ENCODE measurements at places on chromosomes 6 and 20.

GRCh38 chr20:62666736-62667529 lies 24.6 kb downstream of the SLCO4A1 start:
- no peak for DNase-seq

GRCh38 chr6:128455959-128456358 lies 64.4 kb downstream of the PTPRK start:
- DNase-seq: no peak

GRCh38 chr6:45658400-45658799 lies 280.7 kb upstream of the SUPT3H start:
- DNase-seq: no peak

DNA sequence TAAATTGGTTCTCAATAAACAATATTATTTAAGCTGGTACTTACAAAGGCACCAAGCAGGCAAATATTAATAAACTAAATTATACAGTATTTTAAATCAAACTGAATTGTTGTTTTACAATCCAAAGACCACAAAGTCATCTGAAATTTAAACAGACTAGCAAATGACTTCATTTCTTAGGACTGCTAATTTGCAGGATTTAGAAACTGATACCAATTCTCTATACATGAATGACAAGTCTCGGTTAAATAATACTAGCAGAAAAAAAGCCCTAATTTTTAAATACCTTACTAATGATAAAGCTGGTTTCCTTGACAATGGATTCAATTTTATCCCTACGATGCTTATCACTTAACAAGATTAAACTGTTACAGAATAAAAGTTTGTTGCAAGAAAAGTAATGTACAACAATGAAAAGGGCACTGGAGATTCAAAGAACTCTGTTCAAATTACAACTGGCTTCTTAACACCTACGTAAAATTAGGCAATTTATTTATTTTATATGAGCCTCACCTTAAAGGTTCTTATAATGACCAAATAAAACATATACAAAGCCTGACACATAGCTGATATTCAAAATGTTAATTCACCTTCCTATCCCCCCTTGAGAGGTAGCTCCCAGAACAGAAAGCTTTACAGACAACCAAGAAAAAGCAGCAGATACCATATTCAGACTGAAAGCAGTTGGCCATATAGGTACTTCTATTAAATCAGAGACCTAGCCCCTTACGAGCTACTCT lies 33.1 kb downstream of the HBS1L start:
- DNase-seq: no peak

DNA sequence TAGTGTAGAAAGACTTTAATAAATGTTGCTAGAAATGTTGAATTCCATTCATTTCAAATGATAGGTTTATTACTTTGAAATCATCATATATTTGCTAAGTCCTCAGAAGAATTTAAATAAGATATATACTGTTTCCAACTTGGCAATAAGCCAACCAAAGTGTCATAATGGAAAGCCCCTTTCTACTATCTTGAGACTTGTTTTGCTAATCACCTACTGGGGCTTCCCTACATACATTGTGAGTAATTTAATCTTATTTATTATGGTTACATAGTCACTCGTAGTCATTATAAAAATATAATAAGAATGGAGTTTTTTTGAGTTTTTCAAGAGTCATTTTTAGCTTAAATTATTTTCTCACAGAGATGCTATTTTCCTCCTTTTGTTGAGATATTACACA lies 20.7 kb downstream of the COL19A1 start:
- no peak for DNase-seq

- no peak for DNase-seq
These were observed 30.7 kb upstream of the NT5E start for GRCh38 chr6:85419046-85419759.

- DNase-seq: no peak
These were observed 58.9 kb upstream of the SCP2D1 start for GRCh38 chr20:18754653-18755045.

- DNase-seq: no peak
These were observed 715.1 kb downstream of the PTPRT start for GRCh38 chr20:42474646-42475045.

DNA sequence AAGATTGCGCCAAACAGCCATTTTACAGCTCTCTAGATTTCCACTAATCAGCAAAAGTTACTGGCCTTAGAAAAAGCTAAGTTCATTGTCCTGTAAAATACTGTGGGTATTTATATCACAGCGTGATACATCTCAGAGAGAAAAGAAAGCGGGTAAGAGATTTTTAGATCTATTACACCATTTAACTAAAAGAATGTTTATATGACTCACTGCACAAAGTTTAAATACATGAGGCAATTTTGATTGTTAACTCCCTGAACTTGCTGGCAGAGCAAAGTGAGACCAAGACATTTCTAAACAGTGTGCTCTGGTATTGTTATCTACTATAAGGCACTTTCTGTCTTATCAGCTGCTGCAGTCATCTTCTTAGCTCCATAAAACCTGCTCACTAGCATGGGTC lies 314.3 kb downstream of the EPHA7 start:
- no peak for DNase-seq

GRCh38 chr20:19588241-19588640 lies 169.8 kb upstream of the RIN2 start:
- DNase-seq: no peak

- DNase-seq: no peak
These were observed 117.0 kb downstream of the TFAP2A start for GRCh38 chr6:10297832-10298231.

DNA sequence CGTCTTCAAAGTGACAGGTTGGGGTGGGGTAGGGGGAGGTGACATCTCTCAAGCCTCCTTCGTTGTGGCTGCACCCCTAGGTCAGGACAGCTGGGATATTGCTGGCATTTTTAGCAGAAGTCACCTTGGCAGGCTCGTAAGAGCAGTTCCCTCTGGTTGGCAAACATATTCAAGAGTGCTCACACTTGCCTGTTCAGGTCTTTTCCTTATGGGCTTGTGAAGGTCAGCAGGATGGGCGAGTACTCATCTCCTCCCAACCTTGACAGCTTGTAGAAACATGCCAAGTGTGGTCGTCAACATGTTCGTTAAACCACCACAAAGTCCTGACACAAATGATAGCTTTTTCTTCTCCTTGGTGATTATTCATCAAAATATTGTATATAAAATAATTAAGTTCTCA lies 113.6 kb downstream of the HDGFL1 start:
- DNase-seq: no peak

DNA sequence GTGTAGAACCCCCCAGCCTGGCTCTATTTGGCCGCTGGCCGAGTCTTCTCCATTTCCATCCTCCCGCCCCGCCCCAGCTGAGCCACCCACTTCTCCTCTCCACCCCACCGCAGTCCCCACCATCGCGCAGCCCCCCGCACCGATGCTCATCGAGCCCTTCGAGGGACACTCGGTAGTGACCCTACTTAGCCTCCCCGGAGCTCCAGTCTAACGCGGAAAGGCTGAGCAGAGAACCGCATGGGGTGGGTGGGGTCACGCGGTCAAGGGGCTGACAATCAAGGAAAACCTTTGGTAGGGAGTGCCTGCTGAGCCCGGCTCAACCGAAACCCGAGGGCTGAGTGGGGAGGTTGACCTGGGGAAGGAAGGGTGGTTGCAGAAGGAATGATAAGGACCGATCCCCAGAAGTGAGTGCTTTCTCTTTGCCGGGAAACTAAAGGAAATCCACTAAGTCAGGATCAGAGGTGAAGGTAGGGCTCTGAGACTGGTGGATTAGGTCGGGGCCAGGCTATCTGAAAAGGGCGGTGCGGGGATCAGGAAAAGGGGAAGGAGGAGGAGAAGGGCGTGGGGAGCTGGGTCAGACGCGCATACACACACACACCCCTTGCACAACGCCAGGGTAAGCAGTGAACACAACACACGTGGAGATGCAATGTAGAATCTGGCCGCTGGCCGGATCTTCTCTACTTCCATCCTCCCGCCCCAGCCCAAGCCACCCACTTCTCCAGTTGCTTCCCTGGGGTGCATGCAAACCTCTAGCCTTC lies 49.8 kb downstream of the CPXM1 start:
- no peak for DNase-seq

GRCh38 chr6:140850438-140850837 lies 1282.3 kb upstream of the GJE1 start:
- no peak for DNase-seq

DNA sequence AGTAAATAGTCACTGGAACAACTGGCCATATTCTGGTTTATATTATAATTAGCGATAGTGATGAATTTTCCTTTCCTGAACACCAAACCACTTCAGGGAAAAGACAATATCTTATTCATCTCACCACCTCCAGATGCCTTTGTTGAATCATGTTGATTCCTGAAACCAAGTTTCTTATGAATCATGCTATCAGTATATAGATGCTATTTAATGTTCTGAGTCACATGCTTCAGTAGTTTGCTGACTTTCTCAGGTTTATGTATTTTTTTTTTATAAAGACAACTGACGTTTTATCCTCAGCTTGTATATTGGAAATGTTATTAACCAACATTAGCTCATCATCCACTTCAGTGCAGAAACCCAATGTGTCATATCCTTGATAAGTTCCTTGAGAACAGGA lies 710.2 kb upstream of the POU3F2 start:
- DNase-seq: no peak

GRCh38 chr6:15941168-15941567 lies 187.7 kb upstream of the MYLIP start:
- DNase-seq: no peak

DNA sequence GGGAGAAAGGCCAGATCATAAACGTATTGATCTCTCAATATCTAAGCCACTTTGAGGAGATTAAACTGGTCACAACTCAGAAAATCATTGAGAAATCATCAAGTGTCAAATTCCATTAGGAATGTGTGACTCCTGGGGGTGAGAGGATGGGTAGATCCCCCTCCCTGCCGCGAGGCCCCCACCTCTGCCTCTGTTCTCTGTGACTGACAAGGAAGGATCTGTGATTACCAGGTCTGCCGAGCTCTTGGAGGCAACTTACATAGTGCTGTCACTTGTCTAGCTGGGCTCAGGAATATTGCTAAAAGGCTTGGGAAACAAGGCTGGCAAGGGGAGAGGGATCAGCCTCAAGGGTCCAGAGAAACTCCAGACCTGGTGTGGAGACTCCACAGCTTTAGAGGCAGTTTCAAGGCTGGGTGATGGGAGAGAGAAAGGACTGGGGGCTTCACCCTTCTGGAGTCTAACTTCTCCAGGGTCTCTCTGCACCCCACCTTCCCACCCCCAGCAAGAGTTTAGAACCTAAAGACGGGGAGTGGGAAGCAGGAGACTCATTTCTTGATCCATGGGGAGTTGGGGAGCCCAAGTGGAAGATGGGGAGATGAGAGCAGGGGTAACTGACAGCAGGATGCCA lies 11.6 kb upstream of the ARMC12 start:
- DNase-seq: no peak

DNA sequence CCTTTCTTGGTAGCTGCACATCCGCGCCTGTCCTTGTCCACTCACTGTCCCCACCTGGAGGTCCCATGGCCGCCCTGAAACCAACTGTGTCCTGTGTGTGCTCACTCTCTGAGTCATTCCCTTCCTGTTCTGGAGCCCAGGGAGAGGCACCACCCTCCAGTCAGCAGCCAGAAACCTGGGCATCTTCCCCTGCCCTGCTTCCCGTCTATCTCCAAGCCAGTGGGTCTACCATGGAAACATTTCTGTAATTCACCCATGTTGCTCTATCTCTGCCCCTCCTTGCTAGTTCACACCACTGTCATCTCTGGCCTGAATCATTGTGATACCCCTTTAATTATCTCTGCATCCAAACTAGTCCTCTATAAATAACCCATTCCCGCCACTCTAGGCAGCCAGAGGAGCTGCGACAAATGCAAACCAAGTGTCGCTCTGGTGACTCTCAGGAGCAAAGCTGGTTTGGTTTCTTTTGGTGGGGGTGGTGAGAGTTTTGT lies 28.8 kb upstream of the SYNJ2 start:
- no peak for DNase-seq

- no peak for DNase-seq
These were observed 39.4 kb upstream of the PMEPA1 start for GRCh38 chr20:57749131-57749690.

DNA sequence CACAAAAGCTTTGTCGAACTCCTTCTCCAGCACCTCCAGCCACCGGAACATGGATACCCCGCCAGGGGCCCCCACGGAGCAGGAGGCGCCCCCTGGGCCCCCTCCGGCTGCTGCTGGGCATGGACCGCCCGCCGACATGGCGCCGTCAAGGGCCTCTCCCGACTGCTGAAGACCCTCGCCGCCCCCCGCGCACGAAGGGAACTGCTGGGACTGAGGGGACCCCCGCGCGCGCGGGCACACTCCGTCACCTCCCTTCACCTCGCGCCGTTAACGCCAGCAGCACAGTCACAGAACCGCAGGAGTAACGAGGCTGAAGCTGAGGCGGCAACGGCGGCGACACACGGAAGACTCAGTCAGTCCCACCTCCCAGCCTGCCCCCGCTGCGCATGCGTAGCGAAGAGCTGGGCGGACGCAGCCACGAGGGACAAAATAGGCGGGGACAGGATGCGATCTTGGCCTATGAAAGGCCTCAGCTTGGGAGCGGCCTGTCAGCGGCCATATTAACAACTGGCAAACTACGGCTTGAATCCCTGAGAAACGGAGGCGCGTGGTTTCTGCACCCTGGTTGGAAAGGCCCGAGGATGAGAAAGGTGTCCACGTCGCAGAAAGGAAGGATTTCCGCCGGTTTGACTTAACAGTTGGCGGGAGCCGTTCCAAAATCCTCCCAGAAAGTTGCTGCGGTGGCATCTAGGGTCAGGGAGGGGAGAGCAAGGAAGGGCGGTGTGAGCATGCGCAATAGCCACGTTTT lies at the start of gene GOPC:
TSS of gene GOPC (minus strand) at position 361 of the 748 bp plus-strand sequence. CDS start at position 138, 223 bp downstream.
- DNase-seq: peak; percentile 87

- no peak for DNase-seq
These were observed 4.8 kb upstream of the IL17F start for GRCh38 chr6:52249078-52249477.

DNA sequence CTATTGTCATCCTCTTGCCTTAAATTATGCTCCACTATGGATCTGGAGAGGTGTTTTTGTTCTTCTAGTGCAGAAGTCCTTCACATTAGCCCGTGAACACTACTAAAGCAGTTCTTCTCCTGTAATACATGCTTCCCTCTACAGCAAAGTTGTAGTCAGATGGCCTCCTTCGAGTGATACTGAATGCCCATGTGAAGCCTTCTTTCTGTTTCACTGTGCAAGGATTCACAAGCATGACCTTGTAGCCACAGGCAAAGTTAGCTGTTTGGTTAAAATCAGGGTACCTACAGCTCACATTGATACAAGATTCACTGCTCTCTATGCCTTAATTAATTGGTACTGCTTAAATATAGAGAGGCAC lies 47.6 kb downstream of the ARHGAP18 start:
- no peak for DNase-seq

DNA sequence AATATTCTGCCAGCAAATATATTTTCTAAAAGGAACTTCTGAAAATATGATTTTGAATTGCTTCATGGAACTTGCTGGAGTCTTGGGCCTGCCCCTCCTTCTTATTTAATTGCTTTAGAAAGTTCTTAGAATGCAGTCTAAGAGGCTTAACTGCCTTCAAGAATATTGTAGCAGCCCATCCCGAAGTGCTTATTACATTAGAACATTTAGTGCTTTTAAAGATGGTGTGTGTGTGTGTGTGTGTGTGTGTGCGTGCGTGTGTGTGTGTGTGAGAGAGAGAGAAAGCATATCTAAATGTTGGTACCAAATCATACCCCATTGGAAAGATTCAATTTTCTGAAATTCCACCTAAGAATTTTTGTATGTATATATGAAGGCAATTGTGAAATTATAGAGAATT lies 193.5 kb downstream of the SLC24A3 start:
- no peak for DNase-seq
